ENCODE measurements at places on chromosomes 6 and 20.

DNA sequence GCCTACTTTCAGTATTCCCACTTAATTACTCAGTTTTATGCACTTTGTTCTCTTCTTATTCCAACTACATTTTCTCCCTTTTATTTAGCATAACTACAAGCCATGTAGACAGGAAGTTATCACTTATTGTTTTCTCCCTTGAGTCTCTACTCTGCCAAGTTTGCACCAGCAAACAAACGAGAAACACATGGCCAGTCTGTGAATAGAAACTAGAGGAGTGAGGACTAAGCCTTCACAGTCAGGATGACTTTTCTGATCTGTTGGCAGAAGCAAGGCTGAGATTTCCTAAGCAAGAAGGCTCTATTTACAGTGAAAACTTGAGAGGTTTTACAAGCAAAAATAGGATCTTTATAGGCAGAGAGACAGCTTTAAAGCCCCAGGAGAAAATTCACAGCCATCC lies 69.8 kb upstream of the TINAG start:
- H3K27me3 ChIP-seq, result no peaks in the 10 kb centered on the region
- no peaks in the 10 kb centered on the region for H3K36me3 ChIP-seq
- H3K4me3 ChIP-seq, result no peak overlapping the region
- DNase-seq, result peak; percentile 6
- no peaks in the 10 kb centered on the region for H3K4me1 ChIP-seq

- no peaks in the 10 kb centered on the region for H3K36me3 ChIP-seq
- DNase-seq, result peak; percentile 36
- no peak overlapping the region for H3K27ac ChIP-seq
- H3K27me3 ChIP-seq, result no peaks in the 10 kb centered on the region
- H3K4me3 ChIP-seq, result no peak overlapping the region
Measured at GRCh38 chr6:55276745-55277530, 50.3 kb upstream of the GFRAL start.

- H3K4me3 ChIP-seq, result no peak overlapping the region
- no peaks in the 10 kb centered on the region for H3K27me3 ChIP-seq
- H3K27ac ChIP-seq, result no peak overlapping the region
- no peaks in the 10 kb centered on the region for H3K4me1 ChIP-seq
- H3K36me3 ChIP-seq, result no peaks in the 10 kb centered on the region
Measured at GRCh38 chr20:19451923-19452295, 239.5 kb downstream of the SLC24A3 start.

GRCh38 chr6:146904596-146904995 lies 299.6 kb upstream of the STXBP5 start:
- H3K27ac ChIP-seq, result no peak overlapping the region
- no peak for DNase-seq
- no peaks in the 10 kb centered on the region for H3K27me3 ChIP-seq
- H3K4me1 ChIP-seq, result peaks cover 2% of the 10 kb centered on the region
- H3K36me3 ChIP-seq, result no peaks in the 10 kb centered on the region
- no peak overlapping the region for H3K4me3 ChIP-seq

GRCh38 chr6:157531986-157532365 lies 151.0 kb downstream of the ZDHHC14 start:
- no peaks in the 10 kb centered on the region for H3K4me1 ChIP-seq
- no peak overlapping the region for H3K4me3 ChIP-seq
- H3K27me3 ChIP-seq, result no peaks in the 10 kb centered on the region
- DNase-seq, result no peak

- no peaks in the 10 kb centered on the region for H3K36me3 ChIP-seq
- no peak overlapping the region for H3K4me3 ChIP-seq
- H3K27ac ChIP-seq, result no peak overlapping the region
- H3K27me3 ChIP-seq, result no peaks in the 10 kb centered on the region
Measured at GRCh38 chr6:74631564-74631963, 574.3 kb downstream of the COL12A1 start.

DNA sequence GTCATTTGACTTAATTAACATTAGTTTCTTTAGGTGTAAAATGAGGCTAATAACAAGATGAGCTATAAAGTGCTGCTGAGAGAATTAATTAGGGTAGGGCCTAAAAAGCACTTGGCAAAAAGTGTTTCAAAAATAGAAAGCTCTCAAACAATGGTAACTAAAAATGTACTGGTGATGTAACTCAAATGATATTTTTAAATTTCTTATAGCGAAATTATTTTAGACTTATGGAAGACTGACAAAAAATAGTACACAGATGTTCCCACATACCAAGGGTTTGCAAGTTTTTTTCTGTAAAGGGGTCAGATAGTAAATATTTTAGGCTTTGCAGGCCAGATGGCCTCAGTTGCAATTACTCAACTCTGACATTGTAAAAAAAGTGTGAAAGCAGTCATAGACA lies 190.7 kb upstream of the UFL1 start:
- H3K27me3 ChIP-seq, result no peaks in the 10 kb centered on the region
- no peaks in the 10 kb centered on the region for H3K36me3 ChIP-seq
- no peak for DNase-seq
- H3K27ac ChIP-seq, result no peak overlapping the region
- H3K4me3 ChIP-seq, result no peak overlapping the region

DNA sequence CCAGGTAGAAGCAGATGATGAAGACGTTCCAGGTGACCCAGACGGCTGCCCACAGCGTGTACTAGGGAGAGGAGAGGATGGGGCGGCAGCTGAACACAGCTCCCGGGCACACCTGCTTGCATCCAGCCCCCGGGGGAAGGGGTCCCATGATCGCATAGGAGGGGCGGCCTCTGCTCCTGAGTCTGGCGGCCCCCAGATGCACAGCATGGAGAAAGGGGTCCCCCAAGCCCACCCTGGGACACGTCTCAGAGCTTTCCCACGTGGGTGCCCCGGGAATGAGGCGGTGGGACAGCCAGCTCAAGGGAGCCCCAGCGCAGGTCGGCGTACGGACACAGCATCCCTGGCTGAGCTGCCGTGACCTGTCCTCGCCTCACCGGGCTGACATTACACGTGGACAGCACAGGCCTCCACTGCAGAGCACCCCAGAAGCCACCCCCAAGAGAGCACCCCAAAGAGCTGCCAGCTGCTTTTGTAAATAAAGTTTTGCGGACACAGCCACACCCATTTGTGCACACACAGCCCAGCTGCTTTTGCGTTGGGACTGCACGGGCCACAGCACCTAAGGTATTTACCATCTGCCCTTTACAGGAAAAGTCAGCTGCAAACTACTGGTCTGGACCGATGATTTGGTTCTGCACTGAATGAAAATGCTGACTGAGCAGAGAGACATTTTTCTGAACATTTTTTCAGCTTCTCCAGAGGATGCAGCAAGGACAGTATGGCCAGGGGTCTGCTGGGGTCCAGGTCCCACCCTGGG lies 5.2 kb downstream of the NKAIN4 start:
- H3K4me3 ChIP-seq, result no peak overlapping the region
- no peaks in the 10 kb centered on the region for H3K4me1 ChIP-seq
- H3K27me3 ChIP-seq, result peaks cover 21% of the 10 kb centered on the region
- no peaks in the 10 kb centered on the region for H3K36me3 ChIP-seq
- H3K27ac ChIP-seq, result no peak overlapping the region

GRCh38 chr20:19314621-19315020 lies 102.2 kb downstream of the SLC24A3 start:
- H3K4me1 ChIP-seq, result no peaks in the 10 kb centered on the region
- no peak overlapping the region for H3K27ac ChIP-seq
- DNase-seq, result no peak
- H3K27me3 ChIP-seq, result no peaks in the 10 kb centered on the region
- H3K4me3 ChIP-seq, result no peak overlapping the region

DNA sequence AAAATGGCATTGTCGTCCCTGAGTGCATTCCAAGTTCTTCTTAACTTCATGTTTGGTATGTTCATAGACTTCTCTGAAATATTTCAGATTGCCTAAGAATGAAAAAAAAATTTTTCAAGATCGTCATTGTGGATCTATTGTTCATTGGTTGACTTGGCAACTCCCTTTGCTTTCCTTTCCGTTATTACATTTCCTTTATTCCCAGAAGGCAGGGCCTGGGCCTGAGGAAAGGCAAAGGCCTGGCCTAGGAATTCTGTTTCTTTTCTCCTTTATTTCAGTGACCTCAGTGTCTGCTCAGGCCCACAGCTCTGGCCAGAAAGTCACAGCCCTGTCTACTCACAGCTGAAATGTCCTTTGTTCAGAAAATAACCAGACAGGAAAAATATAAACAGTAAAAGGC lies 401.6 kb upstream of the PLCB4 start:
- H3K4me1 ChIP-seq, result no peaks in the 10 kb centered on the region
- DNase-seq, result no peak
- H3K36me3 ChIP-seq, result no peaks in the 10 kb centered on the region
- H3K27me3 ChIP-seq, result no peaks in the 10 kb centered on the region
- H3K27ac ChIP-seq, result no peak overlapping the region

DNA sequence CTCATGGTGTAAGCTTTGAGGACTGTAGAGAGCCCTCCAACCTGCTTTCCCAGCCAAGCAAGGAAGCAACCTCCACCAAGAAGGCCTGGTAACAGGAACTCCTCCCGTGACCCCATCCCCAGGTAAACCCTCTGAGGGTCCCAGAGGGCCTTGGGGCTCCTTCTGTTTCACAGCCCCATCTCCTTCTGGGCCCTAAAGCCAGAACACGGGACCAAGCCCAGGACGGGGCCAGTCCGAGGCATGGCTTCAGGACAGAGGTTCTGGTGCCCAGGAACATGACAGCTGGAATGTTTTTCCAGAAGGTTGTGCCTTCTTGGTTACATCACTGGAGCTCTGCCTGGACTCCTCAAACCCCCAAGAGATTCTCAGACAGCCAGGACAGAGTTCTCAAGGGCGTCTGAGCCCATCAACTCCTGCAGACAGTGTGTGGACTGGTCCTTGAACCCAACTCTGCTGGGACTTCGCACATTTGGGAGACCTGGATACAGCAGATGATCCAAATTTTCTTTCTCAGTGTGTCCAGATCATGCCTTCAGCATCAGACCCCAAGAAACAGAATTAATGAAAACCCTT lies 43.1 kb downstream of the RRBP1 start:
- H3K27me3 ChIP-seq, result no peaks in the 10 kb centered on the region
- no peak for DNase-seq
- no peaks in the 10 kb centered on the region for H3K36me3 ChIP-seq
- no peaks in the 10 kb centered on the region for H3K4me1 ChIP-seq
- no peak overlapping the region for H3K27ac ChIP-seq
- H3K4me3 ChIP-seq, result no peak overlapping the region

- no peak overlapping the region for H3K4me3 ChIP-seq
- H3K27ac ChIP-seq, result no peak overlapping the region
- no peak for DNase-seq
- H3K4me1 ChIP-seq, result no peaks in the 10 kb centered on the region
- no peaks in the 10 kb centered on the region for H3K27me3 ChIP-seq
- no peaks in the 10 kb centered on the region for H3K36me3 ChIP-seq
Measured at GRCh38 chr6:57267586-57268293, 45.6 kb upstream of the RAB23 start.

GRCh38 chr20:12394786-12395185 lies 477.1 kb downstream of the BTBD3 start:
- H3K27me3 ChIP-seq, result no peaks in the 10 kb centered on the region
- no peak overlapping the region for H3K4me3 ChIP-seq
- DNase-seq, result no peak
- H3K4me1 ChIP-seq, result no peaks in the 10 kb centered on the region
- no peak overlapping the region for H3K27ac ChIP-seq
